ENCODE measurements at places on chromosomes 7 and 10.
A peak's percentile ranks its signal among the peaks of the same experiment; 100 is the strongest.

DNA sequence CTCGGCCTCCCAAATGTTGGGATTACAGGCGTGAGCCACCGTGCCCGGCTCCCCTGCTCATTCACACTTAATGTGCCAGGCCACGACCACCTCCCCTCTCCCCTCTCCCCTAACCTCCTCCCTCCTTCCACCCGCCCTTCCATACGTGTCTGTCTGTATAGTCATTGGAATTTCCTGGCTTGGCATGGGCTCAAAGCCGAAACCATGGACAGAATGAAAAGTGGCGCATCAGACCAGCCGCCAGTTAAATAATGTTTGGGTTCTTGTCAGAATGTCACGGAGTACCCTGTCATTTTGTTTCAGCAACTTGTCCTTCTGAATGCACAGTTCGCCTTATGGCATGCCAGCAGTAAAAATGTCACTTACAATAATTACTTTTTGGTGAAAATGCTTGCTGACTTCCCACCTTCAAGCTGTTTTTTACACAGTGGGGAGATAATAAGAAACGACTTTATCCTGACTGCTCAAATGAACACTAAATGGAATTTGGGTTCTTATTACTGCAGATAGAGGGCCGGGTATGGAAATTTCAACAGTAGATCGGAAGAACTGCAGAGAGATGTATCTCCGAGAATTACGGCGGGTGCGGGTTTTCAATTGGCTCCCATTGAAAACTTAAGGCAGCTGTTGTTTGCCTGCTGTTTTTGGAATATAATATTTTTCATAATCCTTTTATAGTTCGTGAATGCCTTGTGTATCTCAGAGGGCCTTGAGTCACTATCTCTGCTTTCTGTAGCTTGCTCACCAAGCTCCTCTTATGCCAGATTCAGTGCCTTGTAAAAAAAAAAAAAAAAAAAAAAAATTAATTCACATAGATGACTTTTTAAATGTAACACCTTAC, 65.5 kb upstream of the SH2B2 start:
- peak; percentile 75 for DNase-seq

GRCh38 chr7:104363355-104363754, 35.0 kb downstream of the LHFPL3 start:
- DNase-seq = no peak

- DNase-seq = peak; percentile 75
Observed at GRCh38 chr10:89426230-89426868, 12.0 kb downstream of the IFIT5 start.

GRCh38 chr7:92782236-92782635, 54.1 kb downstream of the CDK6 start:
- DNase-seq = no peak

- no peak for DNase-seq
Observed at GRCh38 chr10:96211764-96212163, 59.6 kb downstream of the BLNK start.

GRCh38 chr7:151851782-151852181, 25.1 kb downstream of the PRKAG2 start:
- DNase-seq = no peak

Data from IMR-90 (cell line).